ENCODE measurements at places on chromosomes 4 and X. TPM values are rescaled to one million over a fixed set of nuclear protein-coding genes. Genes with fewer than 3 reads are reported as not detected.

Gene VCX2
- not detected for total RNA-seq

Gene TFE3
- total RNA-seq: 10.6 TPM

Gene ADH1A
- total RNA-seq: not detected

Gene PPP4R3C
- total RNA-seq: 0.19 TPM

Gene PGRMC1
- total RNA-seq: 125 TPM

Gene DDX60
- total RNA-seq: 17.7 TPM

Gene BMP2K
- 37.6 TPM for total RNA-seq

Gene USP26
- total RNA-seq: not detected

Gene SPP1
- total RNA-seq: 240 TPM

Gene CFAP99
- total RNA-seq: 0.20 TPM

Gene CD40LG
- not detected for total RNA-seq

Gene RAB40AL
- total RNA-seq: 0.38 TPM

Gene FAM3A
- 26.8 TPM for total RNA-seq

Gene MAGEC2
- not detected for total RNA-seq

Gene IL3RA
- 0.27 TPM for total RNA-seq

Gene ADH7
- total RNA-seq: not detected

Gene USP51
- 6.8 TPM for total RNA-seq

Gene CCDC149
- total RNA-seq: 11.9 TPM

Gene HERC3
- total RNA-seq: 7.3 TPM

Gene RNF150
- total RNA-seq: 23.4 TPM

Gene ARR3
- total RNA-seq: 1.8 TPM

Gene DDIT4L
- 2.6 TPM for total RNA-seq

Gene VCX
- total RNA-seq: not detected

Gene SLITRK4
- total RNA-seq: not detected

Gene STAP1
- 0.37 TPM for total RNA-seq

Gene SMARCA1
- total RNA-seq: 30.2 TPM

Gene SLAIN2
- total RNA-seq: 67.8 TPM

Gene SMPX
- total RNA-seq: not detected
